T-helper 9 cell (primary cell): ENCODE measurements at places on chromosomes 13 and 19.
A peak's percentile ranks its signal among the peaks of the same experiment; 100 is the strongest.

DNA sequence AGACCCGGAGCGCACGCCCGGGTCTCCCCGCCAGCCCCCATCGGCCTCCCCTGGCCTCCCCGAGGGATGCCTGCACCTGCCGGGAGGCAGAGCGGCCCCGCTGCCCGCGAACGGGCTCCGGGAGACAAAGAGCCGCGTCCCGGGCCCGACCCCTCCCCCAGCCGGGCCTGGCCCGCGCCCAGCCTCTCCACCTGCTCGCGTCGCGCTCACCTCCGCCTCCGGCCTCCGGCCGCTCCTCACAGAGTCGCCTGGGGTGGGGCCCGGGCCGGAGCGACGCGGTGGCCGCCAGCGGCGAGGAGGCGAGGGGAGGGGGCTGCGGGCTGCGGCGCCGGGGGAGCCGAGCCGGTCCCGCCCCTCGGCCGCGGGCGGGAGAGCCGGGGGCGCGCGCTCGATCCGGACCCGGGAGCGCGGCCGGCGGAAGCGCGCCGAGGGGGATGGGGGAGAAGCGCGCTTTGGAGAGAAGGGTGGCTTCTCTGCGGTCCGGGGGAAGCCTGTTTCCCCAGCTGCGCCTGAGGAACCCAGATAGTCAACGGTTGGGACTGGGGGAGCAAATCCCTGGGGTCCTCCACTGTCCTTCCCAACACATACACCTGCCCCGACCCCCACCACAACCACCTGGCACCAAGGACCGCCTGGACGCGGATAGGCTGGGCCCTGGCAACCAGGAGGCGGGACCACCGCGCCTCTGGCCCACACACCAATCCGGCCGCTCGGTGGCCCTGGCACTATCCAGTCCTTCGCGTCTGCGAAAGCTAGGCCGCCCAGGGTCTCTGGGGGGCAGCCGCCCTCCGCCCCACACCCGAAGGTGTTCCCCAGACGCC, at the start of gene PRR36:
TSS of gene PRR36 (minus strand) at position 315 of the 821 bp plus-strand sequence. CDS start 701 bp downstream, outside the sequence.
- no peak for DNase-seq

DNA sequence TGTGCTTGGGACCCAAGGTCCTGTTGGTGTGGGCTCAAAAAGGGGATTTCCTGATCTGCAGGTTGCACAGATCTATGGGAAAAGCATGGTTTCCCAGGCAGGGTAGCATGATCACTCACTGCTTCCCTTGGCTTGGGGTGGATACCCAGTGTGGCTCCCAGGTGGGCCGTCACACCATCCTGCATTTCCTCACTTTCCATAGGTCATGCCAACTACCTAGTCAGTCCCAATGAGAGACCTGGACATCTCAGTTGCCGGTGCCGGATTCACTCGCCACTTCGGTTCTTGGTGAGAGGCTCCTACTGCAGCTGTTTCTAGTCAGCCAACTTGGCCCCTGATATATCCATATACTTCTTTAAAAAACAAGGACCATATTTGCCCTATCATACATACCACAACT, 503.0 kb downstream of the PCDH17 start:
- DNase-seq, result no peak

- no peak for DNase-seq
These were observed 342.7 kb upstream of the TMTC4 start for GRCh38 chr13:101017123-101017872.

DNA sequence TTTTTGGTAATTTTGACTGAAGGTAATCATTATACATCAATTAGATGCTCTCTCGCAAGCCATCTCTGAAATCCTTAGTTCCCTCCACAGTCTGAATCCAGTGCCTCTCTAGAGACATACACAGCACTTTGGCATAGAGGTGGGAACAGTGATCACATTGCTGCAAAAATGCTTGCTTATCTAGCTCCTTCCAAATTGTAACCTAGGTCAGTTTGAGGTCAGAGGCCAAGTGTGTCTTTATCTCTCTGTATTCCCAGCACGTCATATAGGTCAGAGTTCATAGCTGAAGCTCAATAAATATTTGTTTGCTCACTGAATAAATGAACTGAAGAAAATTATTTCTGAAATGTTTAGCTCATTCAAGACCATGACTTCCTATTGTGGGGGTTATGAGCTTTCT, 462.5 kb downstream of the DIAPH3 start:
- DNase-seq, result no peak

DNA sequence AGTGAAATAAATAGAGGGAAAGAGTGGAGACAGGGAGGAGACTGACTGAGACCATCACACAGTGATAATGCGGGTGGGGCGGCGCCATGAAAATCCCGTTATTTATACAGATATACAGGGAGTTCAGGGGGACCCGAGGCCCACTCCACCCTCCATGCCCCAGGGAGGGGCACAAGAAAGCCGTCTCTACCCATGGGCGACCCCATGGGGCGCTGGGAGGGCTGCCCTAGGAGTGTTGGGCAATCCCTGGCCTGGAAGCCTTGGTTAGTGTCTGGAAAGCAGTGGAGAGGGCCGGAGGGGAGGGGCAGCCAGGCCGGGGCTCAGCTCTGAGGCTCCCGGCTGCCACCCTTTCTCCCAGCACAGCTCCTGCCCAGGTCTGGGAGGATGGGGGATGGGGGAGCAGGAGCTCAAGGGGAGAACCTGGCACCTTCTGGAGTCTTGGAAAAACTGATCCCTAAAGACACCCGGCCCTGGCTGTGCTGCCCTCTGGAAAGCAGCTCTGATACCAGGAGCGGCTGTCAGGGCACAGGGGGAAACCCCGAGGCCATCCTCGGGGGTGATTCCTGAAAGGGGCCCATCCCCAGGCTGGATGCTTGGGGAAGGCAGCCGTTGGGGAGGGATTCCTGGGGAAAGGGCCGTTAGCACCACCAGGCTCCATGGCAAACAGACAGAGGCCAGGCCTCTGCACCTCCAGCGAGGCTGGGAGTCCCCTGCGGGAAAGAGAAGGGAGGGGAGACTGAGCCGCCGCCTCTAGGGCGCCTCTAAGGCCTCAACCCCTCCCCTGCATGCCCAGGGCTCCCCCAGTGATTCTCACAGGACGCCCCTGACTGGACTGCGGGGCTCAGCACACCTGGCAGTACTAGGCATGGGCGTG, 3.0 kb upstream of the PRKD2 start:
- DNase-seq, result no peak

GRCh38 chr13:100636004-100636403, 38.6 kb downstream of the TMTC4 start:
- DNase-seq, result no peak

DNA sequence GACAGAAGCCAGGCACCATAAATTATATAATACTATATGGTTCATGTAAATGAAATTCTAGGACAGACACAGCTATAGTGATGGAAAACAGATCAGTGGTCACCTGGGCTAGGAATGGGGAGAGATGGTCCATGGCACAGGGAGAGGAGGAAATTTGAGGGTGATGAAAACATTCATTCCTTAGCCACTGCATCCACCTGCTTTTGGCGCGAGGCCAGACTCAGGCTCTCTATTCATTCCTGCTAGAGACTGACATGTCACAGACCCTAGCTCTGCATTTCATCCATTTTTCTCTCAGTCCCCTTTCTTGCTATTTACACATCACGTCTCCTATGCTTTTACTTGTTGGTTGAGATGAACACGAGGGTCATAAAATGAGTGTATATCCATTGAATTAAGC, 628.3 kb upstream of the SLC10A2 start:
- DNase-seq, result no peak

GRCh38 chr13:44293908-44294735, 79.5 kb upstream of the SERP2 start:
- no peak for DNase-seq

- DNase-seq, result no peak
These were observed 58.4 kb downstream of the SPRYD7 start for GRCh38 chr13:49877629-49878218.

DNA sequence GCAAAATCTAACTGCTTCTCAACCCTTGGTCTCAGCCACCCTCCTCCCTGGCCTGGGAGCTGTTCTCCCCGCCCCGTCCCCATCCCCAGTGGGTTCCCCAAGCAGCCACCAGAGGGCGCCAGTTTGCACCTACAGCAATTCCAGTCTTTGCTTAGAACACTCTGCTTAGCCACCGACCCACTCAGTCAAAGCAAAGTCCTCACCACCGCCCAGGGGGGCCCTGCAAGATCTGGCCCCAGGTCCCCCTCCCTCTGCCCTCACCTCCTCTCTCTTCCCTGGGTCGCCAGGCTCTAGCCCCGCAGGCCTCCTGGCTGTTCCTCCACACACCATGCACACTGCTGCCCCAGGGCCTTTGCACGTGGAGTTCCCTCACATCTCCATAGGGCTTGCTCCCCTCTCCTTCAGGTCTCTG, 12.4 kb downstream of the TMEM143 start:
- DNase-seq, result peak; percentile 78

DNA sequence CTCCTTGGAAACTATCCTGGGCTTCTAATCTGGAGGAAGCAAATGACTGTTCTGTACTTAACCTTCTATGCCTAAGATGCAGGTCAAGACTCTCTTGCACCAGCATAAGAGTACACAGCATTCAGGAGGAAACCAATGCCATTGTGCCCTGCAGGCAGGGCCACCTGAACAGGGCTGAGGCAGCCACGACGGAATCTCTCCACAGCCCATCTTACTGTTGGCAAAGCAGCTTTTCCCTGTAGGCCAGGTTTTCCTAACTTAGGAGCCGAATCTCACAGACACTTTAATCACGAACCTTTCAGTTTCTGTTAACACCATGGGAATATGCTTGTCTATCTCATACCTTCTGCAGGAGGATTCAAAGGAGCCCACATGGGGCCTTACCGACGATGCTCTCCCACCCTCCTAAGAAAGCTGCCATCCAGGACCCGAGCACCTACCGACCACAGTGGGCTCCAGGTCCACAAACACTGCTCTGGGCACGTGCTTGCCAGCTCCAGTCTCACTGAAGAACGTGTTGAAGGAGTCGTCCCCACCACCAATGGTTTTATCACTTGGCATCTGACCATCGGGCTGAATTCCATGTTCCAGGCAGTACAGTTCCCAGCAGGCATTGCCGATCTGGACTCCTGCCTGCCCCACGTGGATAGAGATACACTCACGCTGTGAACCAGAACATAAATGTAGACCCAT, 2.6 kb downstream of the TUBA3C start:
- DNase-seq, result no peak

DNA sequence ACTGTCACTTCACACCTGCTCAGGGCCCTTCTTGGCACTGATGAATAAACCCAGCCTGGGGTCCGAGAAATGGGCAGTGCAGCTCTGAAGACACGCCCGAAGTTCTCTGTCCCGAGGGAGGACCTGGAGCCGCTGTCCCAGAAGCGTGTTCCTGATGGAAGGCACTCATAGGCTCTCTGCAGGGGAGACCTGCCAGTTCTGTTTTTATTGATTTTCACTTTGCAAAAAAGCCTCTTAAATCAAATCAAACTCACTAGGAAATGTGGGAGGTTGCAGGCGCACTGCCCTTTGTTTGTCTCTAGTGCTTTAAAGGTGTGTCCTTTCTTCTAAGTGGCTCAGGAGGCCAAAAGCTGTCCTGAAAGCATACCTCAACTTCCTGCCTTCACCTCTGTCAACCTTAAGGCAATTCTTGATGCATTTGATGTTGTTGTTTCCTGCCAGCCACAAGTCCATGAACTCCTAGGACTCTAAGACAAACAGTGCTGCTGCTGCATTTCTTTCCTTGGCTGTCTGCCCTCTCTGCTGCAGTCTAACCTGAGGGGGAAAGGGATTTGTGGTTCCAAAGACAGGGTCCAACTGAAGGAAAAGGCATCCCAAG, 663.2 kb downstream of the UQCRFS1 start:
- no peak for DNase-seq

GRCh38 chr13:19093369-19093768, 88.3 kb downstream of the TUBA3C start:
- DNase-seq, result no peak

- DNase-seq, result no peak
These were observed 7.9 kb upstream of the SIGLEC9 start for GRCh38 chr19:51116736-51117286.

DNA sequence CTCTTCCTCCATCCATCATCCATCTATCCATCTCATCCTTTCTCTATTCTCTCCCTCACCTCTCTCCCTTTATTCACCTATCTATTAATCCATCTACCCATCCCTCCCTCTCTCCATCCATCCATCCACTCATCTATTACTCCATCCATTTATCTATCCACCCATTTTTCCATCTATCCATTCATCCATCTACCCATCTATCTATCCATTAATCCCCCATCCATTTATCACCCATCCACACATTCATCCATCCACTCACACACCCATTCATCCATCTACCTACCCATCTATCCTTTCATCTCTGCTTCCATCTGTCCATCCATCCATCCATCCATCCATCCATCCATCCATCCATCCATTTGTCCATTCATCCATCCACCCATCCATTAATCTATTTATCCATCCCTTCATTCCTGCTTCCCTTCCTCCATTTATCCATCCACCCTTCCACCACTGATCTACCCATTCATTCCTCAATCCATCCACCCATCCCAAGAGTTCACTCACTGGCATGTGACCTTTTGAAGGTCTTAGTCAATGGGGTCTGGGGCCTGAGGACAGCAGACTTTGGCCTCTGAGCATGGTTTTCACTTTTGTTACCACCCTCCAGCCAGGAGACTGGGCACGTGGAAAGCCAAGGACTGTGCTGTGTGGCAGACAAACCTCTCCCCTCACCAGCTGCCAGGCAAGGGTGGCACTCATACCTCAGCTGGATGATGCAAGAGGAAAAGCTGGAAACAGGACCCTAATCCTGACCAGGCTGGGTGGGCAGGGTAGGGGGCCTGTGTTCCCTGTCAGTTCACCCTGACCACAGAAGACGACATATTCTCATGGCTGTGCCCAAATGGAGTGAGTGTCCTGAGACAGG, 126.7 kb downstream of the URI1 start:
- DNase-seq, result no peak

DNA sequence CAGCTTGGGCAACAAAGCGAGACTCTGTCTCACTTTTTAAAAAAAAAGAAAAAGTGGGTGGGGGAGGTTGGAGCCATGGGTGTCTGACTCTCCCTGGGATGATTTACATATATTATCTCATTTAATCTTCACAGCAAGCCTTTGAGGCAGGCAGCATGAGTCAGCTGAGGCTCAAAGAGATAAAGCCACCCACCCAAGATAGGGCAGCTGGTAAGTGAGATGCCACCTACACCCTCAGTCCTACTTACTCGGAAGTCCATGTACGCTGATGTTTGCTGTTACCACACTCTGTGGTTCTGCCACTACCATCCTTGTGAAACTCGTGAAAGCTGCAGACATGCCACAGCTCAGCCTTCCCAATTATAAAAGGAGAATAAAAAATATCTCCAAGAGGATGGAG, 142.0 kb upstream of the TSHZ3 start:
- DNase-seq, result no peak

GRCh38 chr13:72890546-72890945, 108.6 kb downstream of the PIBF1 start:
- no peak for DNase-seq

DNA sequence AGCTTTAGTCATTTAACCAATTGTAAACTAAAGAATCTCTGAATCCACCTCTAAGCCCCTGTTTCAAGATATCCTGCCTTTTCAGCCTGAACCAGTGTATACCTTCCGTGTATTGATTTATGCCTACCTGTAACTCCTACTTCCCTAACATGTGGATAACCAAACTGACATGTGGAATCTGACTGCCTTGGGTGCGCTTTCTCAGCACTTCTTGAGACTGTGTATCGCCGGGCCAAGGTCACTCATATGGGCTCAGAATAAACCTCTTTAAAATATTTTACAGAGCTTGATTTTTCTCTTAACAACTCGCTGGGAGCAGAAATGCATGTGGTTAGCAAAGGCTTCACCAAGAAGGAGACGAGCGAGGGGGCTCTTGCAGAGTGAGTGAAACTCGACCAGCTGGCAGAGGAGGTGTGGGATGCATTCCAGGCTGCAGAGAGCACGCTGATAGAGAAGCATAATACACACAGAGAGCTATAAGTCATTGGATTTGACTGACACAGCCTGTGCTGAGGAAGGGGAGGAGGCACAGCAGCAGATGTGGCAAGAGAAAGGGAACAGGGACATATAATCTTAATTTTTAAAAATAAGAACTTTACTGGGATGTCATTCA, 268.2 kb upstream of the MAB21L1 start:
- no peak for DNase-seq
